Bronchial epithelial cell (primary cell): ENCODE measurements at places on chromosomes 6 and 20.

- DNase-seq, result peak; percentile 74
These were observed 286.2 kb upstream of the RNF217 start for GRCh38 chr6:124676033-124676432.

- no peak for DNase-seq
These were observed 8.6 kb downstream of the PNLDC1 start for GRCh38 chr6:159808647-159809046.

DNA sequence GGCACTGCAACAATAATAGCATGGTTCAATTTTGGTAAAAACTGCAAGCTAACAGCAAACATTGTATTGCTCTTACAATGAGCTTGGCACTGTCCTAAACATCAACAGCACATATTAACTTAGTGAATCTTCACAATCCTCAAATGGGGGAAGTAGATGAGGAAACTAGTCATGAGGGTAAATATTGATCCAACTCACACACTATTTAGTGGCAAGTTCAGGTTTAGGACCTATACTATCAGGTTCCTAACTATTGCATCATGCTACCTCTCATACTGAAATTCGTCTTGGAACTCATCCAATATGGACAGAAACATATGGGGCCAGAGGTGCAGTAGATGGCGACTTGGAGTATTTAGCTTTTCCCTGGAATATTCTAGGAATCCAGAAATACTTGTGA, 34.2 kb downstream of the FKBP1C start:
- no peak for DNase-seq

- no peak for DNase-seq
These were observed 123.4 kb upstream of the GPR6 start for GRCh38 chr6:109854541-109855308.

GRCh38 chr6:42166444-42167141, 6.6 kb upstream of the GUCA1A start:
- DNase-seq, result peak; percentile 73
